ENCODE measurements at places on chromosomes 2 and 18.

GRCh38 chr18:56977771-56978170 is 169.1 kb upstream of the BOD1L2 start:
- no peak for DNase-seq

DNA sequence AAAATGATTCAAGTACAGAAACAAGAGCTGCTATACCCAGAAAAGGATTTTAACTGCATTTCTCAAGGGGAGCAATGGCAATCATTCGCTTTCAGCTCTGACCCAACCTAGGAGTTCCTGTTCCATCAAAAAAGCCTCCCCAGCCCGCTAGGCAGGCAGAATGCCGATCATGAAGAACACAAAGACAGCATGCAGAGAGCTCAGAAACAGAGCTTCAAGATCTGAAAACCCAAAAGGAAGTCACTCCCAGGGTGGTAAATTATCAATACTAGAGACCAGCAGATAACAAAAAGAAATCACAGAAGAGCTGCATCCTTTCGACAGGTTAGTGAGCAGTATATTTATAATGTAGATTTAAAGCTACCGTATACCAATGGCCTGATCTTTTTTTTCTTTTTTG is 84.8 kb upstream of the CRIM1 start:
- no peak for DNase-seq

DNA sequence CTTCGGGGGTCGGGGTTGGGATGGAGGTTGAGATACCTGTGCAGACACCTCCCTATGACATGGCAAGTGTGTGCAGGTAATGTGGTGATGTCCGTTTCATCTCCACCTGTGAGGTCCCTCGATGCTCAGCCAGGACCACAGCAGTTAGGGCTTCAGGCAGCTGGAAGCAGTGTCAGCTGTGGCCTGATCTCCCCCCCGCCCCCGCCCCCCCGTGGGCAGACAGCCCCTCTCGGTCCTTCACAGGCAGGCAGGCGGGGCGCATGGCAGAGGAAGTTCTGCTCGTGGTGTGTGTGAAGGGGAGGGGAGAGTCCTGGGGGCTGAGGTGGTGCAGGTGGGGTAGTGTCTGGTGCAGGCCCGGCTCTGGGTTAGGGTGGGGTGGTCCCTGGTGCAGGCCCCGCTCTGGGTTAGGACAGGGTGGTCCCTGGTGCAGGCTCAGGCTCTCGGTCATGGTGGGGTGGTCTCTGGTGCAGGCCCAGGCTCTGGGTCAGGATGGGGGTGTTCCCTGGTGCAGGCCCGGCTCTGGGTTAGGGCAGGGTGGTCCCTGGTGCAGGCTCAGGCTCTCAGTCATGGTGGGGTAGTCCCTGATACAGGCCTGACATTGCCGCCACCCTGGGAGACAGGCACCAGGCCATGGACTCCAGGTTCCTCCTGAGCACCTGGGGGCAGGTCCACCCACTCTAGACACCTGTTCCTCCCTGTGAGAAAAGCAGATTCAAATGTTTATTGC is 94.3 kb downstream of the NFATC1 start:
- no peak for DNase-seq

- DNase-seq = no peak
Observed at GRCh38 chr2:168912901-168913369, 11.8 kb downstream of the G6PC2 start.

GRCh38 chr18:59691996-59692395 is 5.2 kb downstream of the CCBE1 start:
- DNase-seq = no peak

- DNase-seq = no peak
Observed at GRCh38 chr2:190625691-190626090, 23.2 kb upstream of the NAB1 start.

DNA sequence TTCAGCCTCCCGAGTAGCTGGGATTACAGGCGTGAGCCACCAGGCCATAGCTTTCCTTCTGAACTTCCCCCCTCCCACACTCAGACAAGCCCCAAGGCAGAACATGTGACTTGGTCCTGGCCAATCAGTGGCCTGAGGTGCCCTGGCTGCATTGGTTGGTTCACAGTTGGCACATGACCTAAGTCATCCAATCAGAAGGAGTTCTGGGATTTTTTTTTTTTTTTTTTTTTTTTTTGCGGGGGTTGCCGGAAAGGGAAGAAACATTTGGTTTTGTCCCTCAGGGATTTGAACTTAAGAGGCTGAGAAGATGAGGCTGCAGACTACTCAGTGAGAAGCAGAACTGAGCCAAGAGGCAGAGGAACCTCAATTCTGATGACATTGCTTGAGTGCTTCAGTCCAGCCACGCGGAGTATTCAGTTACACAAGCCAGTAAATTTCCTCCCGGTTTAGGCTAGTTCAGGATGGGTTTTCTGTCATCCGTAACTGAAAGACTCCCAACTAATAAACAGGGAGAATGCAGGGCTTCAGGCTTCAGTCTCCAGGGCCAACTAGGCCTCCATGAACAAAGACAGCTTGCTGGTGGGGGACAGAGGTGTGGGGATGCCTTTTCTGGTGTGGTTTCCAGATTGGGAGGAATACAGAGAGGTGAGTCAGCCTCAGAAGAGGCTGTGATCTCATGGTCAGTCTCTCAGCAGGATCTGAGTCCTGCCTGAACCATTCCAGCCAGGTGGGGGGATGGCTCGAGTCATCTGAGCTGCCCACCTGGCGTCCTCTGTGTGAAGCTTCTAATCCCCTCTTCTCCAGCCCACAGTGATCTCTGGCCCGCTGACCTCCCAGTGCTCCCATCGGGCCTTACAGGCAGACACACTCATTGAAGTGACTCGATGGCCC is 9.2 kb downstream of the PTMA start:
- DNase-seq = no peak

- no peak for DNase-seq
Observed at GRCh38 chr2:127695491-127696472, 5.5 kb upstream of the SFT2D3 start.

- DNase-seq = no peak
Observed at GRCh38 chr18:8854550-8854949, 149.2 kb downstream of the MTCL1 start.

DNA sequence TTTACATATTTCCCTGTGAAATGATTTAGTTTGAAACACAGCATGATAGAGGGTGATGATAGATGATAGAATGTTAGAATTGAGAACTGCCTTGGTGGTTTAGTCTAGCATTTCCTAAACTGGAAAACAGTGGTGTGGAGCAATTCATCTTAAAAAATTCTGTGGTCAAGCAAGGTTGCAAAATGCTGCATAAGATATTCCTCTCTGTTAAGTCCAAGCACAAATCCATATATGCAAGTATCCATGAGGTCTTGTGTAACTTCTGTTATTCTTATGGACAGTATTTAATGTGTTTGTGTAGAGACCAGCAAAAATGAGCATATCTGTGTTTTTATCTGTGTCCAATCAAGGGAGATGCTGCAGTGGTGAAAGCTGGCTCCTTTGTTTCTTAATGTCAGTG is 30.0 kb downstream of the CPS1 start:
- DNase-seq = no peak

DNA sequence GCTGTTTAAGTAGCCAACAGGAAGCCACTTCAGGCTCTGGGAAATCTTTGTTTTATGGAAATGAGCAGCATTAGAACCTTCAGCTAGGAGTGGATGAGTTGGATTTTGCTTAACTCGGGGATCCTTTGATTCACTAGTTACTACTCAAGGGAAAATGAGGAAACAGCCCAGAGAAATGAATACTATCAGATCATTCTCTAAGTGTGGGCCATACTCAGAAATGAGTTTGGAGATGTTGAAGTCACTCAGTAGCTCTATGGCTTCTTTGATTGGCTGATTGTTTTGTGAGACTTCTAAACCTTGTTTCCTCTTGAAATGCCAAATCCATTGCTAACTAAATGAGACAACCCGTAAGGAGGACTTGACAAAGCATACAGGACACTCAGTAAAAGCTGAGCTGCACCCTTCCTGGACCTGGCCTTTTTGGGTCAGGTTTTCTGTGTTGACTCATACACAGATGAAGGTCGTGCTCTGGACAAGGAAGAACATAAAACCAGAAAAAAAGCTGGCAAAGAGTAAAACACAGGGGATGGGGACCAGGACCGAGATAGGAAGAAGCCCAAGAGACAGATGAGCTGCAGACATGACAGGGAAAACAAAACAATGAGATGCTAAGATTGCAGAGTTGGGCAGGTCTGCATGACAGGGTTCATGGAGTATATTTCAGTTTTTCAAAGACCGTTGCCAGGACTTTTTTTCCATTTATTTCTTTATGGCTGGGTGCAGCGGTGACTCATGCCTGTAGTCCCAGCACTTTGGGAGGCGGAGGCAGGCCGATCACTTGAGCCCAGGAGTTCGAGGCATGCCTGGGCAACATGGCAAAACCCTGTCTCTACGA is 41.6 kb downstream of the INO80C start:
- DNase-seq = no peak

DNA sequence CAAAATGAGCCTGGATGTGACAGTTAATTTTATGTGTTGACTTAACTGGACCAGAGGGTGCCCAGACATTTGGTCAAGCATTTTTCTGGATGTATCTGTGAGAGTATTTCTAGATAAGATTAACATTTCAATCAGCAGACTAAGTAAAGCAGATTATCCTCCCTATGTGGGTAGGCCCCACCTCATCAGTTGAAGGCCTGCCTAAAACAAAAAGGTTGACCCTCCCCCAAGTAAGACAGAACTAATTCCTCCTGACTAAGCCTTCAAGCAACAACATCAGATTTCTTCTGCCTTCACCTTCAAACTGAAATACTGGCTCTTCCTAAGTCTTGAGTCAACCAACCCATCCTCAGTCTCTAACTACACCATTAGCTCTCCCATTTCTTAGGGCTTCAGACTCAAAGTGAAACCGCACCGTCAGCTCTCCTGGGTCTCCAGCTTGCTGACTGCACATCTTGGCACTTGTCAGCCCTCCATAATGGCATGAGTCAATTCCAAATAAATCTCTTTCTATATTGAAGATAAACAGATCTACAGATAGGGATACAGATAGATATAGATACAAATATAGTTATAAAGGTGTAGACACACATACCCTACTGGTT is 47.9 kb downstream of the MEMO1 start:
- no peak for DNase-seq

DNA sequence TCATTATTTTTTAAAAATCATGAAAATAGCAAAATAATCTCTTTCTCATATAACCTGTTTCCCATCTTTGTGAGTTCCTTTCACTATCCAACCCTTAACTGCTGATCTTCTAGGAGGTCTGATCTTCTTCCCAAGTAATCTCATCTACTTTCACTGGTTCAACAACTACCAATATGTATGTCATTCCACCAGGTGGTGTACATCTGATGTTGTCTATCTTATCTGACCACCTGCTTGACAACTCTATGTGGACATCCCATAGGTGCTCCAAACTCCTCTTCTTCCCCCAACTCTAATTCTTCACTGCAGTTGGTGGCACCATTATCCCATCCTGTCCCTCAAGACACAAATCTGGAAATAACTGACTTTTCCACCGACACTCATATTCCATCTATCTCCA is 62.5 kb downstream of the FAM228A start:
- no peak for DNase-seq

DNA sequence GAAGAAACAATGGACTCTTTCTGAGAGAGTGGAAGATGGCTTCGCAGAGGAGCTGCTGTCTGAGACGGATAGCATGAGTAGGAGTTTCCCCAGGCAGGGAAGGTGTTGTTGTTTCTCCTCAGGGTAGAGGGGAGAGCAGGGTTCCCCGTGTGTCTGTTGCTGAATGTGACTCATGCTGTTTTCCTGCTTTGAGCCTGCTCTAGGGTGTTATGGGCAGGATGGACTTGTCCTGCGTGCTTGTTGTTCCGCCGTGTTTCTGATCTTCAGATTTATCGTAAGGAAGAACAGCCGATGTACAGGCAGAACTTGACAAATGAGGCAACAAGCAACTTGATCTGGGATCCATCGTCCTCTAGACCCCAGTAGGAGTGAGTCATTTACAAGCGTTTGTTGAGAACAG is 19.7 kb upstream of the MYCN start:
- DNase-seq = no peak

DNA sequence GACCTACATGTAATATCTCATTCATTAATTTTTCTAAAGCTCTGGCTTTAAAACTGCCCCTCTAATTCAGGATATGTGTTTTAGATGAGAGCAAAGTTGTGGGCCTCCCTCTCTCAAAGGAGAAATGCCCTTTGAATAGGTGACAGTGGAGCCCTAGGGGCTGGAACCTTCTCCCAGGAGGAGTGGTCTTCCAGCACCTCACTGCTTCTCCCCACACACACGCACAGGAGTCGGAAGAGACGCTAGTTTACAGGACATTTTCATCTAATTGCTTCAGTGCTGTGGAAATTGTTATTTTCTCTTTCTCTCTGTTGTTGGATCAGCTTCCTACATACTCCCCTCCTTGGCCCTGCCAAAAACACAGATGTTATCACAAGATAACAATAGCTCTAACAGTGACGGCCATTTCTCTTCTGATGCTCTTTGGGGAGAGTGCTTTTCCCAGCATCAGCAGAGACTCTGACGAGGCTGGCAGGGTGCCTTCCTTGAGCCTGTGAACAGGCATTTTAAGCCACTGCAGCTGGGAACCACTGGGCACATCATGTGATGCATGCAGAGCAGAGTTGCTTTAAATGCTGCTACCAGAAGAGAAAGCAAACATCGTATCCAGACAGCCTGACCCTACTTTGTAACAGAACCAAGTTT is 209.4 kb upstream of the SP5 start:
- no peak for DNase-seq

GRCh38 chr2:64635976-64636911 is 17.5 kb downstream of the SERTAD2 start:
- DNase-seq = no peak

- DNase-seq = no peak
Observed at GRCh38 chr2:112836695-112837117, at the start of gene IL1B. IL1B (minus strand) TSS chr2:112836779; CDS start chr2:112836229, 550 bp downstream.

GRCh38 chr2:188051706-188052105 is 240.0 kb upstream of the GULP1 start:
- no peak for DNase-seq

GRCh38 chr2:88601286-88601685 is 26.0 kb downstream of the EIF2AK3 start:
- DNase-seq = no peak

DNA sequence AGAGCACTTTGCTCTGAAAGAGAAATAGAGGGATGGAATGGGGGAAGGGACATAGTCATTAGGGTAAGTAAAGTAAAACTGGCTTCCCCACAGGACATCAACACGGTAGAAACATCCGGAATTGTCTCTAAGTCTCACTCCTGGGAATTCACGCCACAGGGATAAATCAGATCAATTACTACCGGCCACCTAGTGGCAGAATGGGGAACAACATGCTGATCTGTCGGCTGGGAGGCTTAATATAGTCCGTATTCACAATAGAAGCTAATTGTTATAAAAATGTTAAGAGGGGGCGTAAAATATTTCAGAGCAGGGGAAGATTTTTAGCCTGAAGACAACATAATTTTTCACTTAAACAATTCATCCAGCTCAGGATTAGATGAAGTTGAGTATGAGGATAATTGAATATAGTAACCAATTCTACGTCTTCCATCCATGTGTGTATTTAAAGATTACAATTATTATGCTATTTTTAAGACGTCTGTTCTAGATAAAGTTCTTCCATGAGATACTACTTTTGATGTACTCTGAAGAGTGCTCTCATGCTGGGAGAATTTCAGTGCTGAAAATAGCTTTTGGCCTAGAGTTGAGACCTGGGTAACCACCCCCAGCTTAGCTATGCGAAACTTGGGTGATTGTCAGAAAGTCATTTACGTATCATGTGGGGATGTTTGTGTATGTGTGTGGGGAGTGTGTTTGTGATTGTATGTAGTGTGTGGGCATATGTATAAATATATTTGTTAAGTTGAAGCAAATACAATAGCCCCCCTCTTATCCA is 65.7 kb downstream of the LRRTM1 start:
- DNase-seq = no peak

- DNase-seq = no peak
Observed at GRCh38 chr2:74562126-74562775, 7.7 kb downstream of the DOK1 start.
